SJSA1 (cell line): ENCODE measurements at places on chromosomes 1 and 21.
A peak's percentile ranks its signal among the peaks of the same experiment; 100 is the strongest.

DNA sequence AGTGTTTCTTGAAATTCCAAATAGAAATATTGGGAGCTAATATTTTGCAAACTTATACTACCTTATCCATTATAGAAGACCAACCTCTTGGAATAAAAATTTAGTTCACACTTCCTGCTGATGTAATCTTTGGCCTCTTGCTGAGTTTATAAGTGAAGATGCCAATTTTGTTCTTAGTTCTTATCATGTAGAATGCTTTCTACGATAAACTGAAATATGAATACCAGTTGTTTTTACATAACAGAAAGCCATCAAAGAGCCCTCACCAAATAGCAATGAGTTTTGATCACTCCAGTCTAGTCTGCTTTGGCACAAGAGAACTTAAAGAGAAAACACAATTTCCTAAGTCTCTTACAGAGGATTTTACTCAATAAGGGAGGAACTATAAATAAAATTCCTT lies 89.5 kb downstream of the DENND1B start:
- DNase-seq: no peak

- peak; percentile 74 for DNase-seq
Observed at GRCh38 chr1:152188673-152189591, 29.9 kb upstream of the RPTN start.

DNA sequence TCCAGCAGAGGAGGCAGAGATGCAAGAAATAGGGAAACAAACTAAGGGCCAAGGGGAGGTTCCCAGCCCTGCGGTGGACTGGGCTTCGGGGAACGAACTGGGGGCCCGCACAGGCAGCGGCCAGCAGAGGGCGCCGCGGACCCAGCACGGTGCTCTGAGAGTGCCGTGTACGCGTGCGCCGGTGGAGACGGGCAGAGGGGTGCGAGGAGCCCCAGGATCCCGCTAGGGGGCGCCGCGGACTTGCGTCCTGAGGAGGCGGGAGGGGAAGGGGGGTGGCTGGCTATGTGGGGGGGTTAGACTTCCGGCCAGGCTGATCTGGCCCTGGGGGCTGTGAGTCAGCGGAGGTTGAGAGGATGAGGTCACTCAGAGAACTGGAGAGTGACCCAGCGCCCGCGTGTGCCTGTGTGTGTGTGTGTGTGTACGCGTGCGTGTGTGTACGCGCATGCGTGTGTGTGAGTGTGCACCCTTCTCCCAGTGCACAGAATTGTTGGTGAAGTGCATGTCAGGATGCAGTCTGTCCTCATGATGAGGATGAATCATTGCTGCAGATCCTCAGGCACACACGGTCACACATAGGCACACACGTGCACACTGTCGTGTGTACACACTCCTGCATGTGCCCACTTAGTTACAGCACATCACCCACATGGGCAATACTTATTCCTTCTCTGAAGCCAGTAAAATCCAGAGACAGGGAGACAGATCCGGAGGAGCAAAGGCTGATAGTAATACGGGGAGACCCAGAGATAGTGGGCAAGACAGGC lies 17.0 kb downstream of the NES start:
- peak; percentile 97 for DNase-seq

- peak; percentile 36 for DNase-seq
Observed at GRCh38 chr21:33901412-33902288, 14.0 kb downstream of the ATP5PO start.

DNA sequence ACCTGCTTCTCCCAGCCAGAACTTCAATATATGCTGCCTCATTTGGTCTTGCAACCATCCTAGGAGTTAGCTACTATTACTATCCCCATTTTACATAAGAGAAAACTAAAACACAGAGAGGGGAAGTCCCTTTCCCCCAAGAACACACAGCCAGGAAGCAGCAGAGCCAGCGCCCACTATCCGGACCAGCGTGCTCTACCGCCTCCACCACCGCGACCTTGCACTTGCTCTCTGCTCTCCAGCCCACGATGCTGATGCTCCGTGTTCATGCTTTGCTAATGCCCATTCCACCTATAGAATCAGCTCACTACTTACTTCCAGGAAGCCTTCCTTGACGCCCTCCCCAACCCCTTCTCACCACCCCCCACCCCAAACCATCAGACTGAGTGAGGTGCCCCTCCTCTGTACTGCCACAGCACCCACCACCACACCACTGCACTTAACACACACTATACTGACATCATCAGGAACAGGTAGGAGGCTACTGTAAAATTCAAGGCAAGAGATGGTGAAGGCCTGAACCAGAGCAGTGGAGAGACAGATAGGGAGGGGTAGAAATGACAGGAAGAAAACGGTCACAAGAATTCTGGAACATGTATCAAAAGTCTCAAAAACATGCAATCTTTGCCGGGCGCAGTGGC lies 9.4 kb downstream of the TMEM53 start:
- DNase-seq: no peak

DNA sequence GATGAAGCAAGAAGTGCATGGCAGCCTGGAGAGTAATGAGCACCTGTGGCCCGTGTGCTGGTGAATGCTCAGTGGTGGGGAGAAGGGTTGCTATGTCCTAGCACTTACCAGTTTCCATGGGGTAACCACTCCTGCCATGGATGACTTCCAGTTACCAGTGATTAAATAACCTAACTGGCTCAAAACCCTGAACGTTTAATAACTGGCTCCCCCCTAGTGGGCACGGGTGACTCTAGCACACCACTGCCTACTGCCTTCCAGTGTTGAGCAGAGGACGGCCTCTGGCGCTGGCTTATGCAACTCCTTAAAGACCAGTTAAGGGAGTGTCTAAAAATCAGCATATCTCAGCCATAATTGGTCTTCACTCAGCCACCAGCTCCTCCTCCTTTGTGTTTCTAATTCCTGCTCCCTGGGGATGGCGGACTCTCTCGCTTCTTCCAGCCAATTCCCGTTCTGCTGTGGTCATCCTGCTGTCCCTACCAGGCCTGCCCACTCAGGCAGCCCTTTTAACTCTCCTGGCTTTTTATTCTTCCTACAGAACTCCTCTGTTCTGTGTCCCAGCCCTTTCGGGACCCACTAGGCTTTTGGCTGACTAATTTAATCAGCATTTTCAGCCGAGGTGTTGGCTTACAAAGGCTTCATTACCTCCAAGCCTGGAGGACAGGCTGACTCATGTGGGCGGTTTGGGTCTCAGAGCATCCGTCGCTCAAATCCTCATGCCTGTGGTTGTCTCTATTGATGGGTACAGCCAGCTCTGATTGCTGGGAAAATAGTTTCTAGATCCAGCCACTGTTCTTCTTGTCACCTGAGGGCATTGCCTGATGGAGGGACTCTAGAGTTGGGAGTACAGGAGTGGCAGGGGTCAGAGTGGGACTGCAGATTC lies 332.4 kb downstream of the CAMTA1 start:
- DNase-seq: peak; percentile 51

GRCh38 chr21:17784180-17784598 lies 35.0 kb downstream of the C21orf91 start:
- no peak for DNase-seq

DNA sequence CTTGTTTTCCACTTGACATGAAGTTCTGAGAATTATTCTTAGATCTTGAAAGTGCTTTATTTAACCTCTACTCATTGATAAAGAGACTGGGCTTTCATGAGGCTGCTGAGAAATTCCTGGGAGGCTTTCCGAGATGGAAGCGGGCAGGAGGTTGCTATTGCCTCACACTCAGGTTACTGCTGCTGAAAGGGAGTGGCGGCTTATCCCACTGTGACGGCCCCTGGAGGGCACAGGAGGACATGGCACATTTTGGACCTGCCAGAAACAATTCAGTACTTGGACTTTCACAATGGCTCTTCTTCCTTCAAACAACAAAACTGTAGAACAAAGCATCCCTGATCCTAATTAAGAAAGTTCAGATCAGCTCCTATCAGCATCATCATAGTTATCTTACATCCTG lies 16.2 kb upstream of the MARK1 start:
- no peak for DNase-seq

DNA sequence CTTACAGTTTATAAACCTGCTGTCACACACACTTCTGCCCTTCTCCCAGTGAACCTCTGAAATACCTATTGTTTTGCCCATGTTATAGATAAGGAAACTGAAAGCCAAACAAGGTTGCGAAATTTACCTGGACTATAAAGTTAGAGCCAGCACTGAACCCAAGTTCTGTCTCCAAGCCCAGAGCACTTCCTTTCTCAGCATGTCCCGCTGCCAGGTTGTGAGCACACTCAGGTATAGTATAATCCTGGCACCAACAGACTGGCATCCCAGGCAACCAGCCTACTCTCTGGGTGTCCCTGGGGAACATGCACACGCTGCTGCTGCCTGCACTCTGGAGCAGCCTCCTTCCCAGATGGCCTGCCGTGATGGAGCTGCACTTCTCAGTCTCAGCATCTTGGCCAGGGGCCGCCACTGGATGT lies 45.1 kb downstream of the PGBD5 start:
- no peak for DNase-seq

DNA sequence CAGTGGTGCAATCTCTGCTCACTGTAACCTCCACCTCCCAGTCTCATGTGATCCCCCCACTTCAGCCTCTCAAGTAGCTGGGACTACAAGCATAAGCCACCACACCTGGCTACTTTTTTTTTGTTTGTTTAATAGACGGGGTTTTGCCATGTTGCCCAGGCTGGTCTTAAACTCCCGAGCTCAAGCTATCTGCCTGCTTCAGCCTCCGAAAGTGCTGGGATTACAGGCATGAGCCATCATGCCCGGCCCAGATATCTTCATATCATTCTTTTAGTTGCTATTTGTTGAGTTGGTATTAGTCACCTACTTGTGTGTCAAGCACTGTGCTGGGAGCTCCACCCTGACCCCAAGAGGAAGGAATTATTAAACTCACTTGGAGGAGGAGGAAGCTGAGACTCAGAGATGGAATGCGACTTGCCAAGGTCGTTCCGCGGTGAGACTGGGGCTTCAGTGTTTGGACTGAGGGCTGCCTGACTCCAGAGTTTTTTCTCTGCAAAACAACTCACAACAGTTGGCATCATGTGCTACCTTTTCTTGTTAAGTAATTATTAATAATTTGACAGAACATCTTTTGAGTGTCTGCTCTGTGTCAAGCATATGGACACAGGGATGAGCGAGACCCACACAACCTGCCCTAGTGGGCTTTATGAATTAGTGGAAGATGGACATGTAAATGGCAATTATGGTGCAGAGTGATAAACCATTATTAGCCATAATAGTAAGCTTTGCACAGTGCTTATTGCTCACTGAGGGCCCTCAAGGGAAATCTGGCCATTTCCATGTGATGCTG lies 132.0 kb downstream of the FOXD2 start:
- peak; percentile 90 for DNase-seq

- DNase-seq: no peak
Observed at GRCh38 chr1:29646161-29646775, 409.9 kb downstream of the PTPRU start.

DNA sequence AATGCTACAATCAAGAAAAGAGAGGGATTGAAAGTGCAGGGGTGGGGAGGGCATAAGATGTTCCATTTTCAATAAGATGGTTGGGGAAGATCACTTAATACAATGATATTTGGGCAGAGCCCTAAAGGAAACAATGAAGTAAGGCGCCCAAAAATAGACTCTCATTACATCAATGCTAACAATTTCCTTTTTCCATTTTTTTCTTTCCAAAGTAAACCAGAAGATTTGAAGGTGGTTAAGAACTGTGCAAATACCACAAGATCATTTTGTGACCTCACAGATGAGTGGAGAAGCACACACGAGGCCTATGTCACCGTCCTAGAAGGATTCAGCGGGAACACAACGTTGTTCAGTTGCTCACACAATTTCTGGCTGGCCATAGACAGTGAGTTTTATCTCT lies 16.8 kb downstream of the IFNAR2 start:
- DNase-seq: no peak

DNA sequence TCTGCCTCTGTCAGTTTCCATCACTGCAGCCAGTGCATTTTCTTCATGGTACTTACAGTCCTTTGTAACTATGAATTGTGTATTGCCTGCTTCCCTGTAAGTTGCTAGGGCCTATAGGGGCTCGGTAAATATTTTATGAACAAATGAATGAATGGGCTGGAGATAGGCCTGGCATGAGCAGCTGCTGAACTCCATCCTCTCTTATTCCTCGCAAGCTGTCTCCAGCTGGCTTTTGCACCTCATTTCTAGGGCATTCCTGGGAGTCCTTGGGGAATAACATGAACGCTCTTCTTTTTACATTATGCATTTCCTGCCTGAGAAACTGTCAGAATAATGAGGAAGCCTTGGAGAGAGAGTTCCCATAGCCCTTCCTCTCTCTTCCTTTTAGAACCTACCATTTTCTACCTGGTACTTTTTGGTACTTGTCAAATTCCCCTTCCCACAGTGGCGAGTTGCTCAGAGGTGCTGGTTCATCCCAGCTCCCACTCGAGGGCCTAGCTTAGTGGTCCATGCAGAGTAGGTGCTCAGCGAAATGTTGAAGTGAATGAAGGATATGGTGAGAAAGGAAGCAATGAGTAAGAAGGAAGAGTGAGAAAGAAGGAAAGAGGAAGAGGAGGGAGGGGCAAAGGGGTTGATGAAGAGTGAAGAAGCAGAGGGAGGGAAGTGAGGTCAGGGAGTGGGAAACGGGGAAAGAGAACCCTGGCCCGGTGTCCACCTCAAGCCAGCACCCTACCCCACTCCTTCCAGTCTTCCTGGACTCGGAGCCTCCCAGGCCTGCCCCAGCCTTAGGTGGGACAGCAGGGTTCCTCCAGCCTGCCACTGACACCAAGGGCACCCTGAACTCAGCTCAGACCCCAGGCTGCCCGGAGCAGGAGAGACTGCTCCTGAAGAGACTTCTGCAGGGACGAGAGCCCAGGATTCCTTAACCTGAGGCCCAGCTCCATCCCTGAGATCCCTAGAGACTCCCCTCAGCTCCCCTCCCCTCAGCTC lies 29.6 kb downstream of the KCNC4 start:
- DNase-seq: no peak

DNA sequence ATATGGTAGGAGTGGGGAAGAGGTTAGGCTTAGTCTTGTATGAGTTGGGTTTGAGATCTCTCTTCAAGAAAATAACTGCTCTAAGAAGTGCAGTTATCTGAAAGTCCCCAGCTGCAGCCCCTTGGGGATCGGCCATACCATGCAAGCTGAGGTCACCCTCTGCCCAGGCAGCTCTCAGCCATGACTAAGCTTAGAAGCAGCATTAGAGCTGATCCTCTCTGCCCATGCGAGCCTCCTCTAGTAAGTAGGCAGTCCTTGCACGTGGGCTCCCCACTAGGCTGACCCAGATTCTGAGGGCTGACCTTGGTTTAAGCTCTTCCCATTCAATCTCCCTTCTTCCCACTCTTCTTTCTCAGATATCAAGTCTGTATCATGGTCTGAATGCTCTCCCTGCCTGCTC lies 121.0 kb upstream of the UBE2U start:
- peak; percentile 68 for DNase-seq

DNA sequence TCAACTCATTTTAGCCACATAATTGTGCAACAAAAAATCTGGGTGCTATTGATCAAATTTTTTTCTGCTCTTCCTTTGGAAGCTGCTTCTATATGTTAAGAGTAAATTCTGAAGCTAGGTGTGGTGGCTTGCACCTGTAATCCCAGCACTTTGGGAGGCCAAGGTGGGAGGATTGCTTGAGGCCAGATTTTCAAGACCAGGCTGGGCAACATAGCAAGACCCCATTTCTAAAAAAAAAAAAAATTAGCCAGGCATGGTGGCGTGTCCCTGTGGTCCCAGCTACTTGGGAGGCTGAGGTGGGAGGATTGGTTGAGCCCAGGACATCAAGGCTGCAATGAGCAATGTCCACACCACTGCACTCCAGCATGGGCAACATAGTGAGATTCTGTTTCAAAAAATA lies 24.3 kb upstream of the RSBN1 start:
- DNase-seq: no peak

GRCh38 chr1:61446531-61446991 lies 278.4 kb downstream of the TM2D1 start:
- no peak for DNase-seq
